Small intestine (tissue), 16 donors: ENCODE measurements at places on chromosomes 4 and X.

DNA sequence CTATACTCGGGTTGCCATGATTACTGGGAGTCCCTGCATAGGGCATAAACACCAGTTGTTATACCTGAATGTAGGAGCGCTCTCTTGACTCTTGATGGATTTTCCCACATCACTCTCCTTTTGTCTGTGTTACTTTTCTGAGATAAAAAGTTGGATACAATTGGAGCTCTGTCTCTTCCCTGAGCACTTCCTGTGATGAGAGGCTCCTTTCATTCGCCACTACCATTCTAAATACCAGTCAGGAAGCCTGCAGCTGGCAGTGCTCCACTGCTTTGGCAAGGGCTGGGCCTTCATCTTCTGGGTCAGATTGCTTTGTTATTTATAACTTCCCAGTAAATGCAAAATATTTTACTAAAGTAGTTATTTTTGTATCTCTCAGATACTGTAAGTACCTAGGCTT, 13.9 kb downstream of the TCEANC start:
- no peak for DNase-seq

GRCh38 chrX:41369152-41369551, 35.2 kb downstream of the DDX3X start:
- no peak for DNase-seq

DNA sequence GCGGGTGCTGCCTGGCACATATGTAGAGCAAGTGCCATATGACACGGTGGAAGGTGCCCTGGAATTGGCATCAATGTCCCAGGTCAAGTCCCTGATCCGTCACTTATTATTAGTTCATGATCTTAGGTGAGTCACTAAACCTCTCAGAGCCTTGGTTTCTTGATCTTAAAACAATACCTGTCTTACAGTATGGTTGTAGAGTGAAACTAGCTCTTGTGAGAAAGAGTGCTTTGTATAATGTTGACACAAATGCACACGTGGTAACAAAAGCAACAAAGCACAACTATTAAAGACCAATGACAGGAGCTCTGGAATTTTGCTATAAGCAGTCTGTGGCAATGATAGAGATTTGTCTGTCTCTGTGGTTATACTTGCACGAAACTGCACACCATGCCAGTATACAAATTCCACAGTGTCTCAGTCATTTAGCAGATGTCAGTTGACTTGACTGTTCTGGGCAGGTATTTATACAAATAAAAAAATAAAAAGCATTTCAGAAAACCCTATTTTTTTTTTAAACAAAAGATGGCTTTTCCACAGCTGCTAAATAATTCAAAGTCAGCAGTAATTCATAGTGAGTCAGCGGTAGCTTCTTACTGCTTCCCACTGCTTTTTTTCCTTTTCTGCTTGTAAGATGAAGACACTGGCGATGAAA, 19.7 kb upstream of the ACSL1 start:
- DNase-seq: no peak

GRCh38 chr4:93502991-93503390, 325.6 kb upstream of the ATOH1 start:
- no peak for DNase-seq

- no peak for DNase-seq
Measured at GRCh38 chr4:1246111-1246881, 2.6 kb downstream of the CTBP1 start.
